ENCODE measurements at places on chromosomes 16 and 17.

DNA sequence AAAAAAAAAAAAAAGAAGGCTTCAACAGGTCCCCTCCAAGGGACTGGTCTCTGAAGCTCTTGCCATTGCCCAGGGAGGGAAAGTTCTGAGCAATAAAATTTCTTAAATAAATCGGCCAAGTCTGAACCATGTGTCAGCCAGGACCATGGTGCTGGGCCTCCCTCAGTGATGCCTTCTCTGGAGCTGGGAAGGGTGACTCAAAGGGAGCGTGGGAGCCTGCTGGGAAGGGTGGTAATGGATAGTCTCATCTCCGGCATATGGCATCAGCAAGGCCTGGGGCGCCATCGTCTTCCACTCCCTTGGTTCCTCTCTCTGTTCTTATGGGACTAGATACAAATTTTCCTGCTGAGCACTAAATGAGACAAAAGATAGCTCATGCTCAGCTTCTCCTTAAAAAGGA lies 2.3 kb downstream of the VKORC1 start:
- DNase-seq: no peak

DNA sequence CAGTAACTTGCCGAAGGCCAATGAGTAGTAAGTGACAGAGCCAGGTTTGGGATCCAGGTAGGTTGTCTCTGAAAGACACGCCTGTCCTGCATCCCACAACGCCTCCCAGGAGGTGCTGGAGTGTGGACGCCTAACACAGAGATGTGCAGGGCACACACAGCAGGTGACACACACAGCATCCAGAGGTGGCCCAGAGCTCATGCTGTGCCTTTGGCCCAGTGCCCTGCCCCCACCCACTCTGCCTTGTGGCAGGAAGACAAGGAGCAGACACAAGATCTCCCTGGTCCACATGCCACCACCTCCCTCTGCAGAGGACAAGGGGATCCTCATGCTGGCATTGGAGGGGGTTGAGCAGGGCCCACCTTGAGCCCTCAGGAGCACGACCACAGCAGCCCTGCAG lies 14.7 kb upstream of the STH start:
- DNase-seq: no peak

GRCh38 chr17:75110234-75110937 lies 617 bp downstream of the ARMC7 start:
- DNase-seq: no peak

DNA sequence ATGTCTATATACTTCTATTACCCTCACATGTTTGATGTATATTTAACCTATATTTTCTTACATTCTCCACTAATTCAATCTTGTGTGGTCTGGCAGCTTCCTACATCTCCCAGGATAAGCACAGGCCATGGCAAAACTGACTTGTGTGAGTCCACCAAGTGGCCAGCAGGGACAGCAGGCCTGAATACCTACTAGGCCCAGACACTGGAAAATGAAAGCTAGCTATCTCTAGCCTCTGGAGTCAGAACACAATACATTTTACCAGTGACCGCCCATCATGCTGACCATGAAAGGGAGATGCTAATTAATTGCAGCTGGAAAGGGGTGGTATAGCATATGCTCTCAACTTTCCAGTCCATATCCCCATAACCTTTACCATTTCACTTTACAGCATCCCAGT lies 132.3 kb downstream of the PCTP start:
- no peak for DNase-seq

DNA sequence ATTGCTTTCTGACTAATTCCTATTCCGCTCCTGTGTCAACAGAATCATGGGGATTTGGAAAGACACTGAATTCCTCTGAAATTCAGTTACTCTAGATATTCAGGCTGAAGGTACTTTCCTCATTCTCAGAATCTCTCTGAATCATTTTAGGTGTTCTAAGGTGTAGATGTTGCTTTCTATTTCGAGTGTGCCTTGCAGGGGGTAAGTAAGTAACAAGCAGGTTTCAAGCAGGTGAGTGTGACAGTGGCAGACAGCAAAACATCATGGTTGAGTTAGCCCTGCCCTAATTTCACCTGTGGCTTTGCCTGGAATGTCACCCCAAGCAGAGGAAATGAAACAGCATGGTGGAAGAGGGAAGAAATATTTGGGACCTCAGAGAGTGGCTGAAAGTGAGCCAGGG lies 75.1 kb downstream of the SHISA9 start:
- no peak for DNase-seq

- no peak for DNase-seq
Observed at GRCh38 chr17:29084541-29085146, 41.7 kb downstream of the PIPOX start.

GRCh38 chr16:48295488-48296281 lies 48.3 kb upstream of the ABCC11 start:
- DNase-seq: no peak

- no peak for DNase-seq
Observed at GRCh38 chr17:3335876-3336275, 37.7 kb upstream of the OR3A1 start.

DNA sequence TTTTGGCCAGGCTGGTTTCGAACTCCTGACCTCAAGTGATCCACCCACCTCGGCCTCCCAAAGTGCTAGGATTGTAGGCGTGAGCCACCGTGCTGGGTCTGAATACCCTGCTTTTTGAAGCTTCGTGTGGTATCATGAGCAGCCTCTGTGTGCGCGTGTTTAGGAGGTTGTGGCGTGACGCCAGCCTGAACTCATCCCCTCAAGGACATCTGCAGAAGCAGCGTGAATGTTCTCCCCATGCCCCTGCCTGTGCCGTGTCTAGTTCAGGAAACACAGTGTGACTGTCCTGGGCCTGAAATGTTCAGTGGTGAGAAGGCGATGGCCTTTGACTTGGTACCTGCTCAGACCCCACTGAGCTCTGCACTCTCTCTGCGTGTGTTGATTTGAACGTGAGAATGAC lies 35.6 kb downstream of the RNF213 start:
- no peak for DNase-seq

DNA sequence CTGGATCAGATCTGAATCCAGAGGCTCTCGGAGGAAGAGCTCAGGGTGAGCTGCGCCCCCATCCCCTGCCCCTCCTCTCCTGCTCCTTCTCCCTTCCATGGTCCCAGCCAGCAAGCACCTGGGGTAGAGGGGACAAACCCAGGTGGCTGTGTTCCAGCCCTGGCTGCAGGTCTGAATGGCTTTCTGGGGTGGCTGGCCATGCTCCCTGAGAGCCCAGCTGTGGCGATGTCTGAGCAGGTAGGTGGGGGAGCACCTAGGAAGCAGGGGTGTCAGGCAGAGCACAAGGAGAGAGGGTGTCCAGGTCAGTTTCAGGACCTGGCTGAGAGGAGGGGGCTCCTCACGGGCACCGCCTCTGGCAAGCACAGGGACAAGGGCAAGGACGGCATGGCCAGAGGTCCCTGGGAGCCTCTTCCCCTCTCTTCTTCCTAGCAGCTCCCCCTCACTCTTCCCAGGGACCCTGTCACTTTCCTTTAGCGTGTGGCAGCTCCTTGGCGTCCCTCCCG lies 310.0 kb downstream of the SEC14L1 start:
- no peak for DNase-seq
